Activated naive CD4-positive, alpha-beta T cell treated with anti-CD3 and anti-CD28 coated beads for 36 hours (primary cell): ENCODE measurements at places on chromosomes 12 and 14.
A peak's percentile ranks its signal among the peaks of the same experiment; 100 is the strongest.

GRCh38 chr14:79972230-79972629 is 239.1 kb downstream of the DIO2 start:
- DNase-seq, result no peak

DNA sequence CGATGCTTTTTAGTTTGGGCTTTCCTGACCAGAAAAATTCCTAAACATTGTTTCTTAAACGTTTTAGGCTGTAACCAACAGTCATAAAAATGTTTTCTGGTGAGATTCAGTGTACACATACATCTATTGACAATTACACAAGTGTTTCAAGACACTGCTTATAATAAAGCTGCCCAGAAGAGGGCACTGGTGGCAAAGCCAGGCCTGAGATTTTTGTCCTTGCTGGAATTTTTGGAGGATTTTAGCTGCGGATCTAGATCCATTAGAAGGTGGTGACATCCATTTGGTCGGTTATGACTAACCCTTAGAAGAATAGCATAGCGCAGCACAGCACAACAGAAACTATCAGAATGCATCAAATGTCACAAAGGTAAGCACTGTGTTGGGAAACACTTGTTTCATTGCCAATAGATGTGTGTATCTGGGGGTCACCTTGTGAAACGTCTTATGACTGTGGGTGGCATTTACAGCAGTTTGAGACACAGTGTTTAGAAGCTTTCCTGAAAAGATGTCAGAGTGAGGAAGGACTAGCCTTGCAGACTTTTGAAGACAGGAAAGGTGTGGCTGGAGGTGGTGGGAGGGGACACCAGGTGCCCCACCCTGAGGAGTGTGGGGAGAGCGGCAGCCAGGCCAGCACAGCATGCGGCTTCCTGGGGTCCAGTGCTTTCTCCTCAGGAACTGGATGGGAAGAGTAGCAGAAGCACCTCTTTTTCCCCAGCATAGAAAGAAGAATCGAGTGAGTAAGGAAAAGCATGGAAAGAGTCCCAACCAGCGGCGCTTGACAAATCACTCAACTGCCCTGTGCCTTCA is 54.7 kb upstream of the FKBP4 start:
- no peak for DNase-seq

DNA sequence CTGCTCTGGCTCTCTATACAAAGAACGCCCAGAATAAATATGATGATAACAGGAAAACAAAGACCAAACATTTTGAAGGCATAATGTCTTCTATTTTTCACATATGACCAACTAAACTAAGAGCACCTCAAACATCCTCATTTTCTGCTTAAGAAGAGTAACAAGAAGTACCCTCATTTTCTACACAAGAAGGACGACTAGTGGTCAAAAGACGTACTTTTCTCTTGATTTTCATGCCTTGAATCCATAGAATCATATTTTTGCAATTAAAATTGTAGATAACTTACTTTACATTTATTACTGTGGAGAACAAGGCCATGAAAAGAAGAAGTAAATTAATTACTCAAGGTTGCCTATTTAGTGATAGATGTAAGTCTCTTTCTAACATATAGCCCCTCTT is 358.6 kb downstream of the DUSP6 start:
- DNase-seq, result no peak

- no peak for DNase-seq
Observed at GRCh38 chr14:59317798-59318505, 129.5 kb downstream of the DAAM1 start.

GRCh38 chr14:72790887-72791566 is 102.9 kb downstream of the DPF3 start:
- no peak for DNase-seq

DNA sequence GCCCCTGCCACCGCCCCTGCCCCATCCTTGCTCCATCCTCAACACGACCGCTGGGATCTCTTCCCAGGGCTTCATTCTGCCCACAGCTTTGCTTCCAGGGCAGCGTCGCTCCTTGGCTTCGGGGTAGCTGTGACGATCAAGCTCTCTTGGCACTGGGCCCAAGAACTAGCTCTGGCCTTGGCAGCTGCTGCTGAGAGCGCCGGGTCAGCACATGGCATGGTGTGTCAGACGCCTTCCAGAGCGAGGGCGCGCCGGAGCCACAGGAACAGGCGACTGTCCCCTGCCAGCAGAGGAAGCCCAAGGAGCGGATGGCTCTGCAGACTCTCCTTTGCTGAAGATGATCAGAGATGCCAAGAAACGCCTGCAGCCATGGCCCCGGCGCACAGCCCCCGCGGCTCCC is 15.9 kb downstream of the RAB35 start:
- no peak for DNase-seq

GRCh38 chr14:81153187-81153586 is 67.6 kb downstream of the GTF2A1 start:
- DNase-seq, result peak; percentile 31

- DNase-seq, result no peak
Observed at GRCh38 chr14:67977434-67978034, 158.0 kb downstream of the RAD51B start.

DNA sequence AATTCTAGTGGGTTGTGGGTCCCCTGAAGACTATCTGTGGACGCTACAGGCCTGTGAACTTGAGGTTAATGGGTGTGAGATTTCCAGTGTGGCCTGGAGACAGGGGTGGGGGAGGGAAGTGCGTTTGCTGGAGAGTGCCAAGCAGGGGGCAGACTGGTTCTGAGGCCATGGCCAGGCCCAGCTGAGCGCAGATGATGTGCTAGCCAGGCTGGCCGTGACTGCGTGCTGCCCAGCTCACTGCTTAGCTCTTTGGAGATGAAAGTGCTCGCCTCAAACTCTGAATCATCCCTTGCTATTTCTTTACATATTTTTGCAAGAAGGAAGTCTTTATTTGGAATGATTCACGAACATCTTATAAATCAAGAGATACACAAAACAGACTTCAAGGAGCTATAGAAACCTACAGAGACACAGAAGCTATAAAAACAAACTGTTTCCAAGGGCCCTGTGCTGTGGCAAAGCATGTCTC is 75.2 kb upstream of the PLEKHG3 start:
- no peak for DNase-seq

GRCh38 chr12:45988264-45988663 is 2.1 kb downstream of the SCAF11 start:
- no peak for DNase-seq

- no peak for DNase-seq
Observed at GRCh38 chr14:101241807-101242278, 319.5 kb upstream of the DIO3 start.

DNA sequence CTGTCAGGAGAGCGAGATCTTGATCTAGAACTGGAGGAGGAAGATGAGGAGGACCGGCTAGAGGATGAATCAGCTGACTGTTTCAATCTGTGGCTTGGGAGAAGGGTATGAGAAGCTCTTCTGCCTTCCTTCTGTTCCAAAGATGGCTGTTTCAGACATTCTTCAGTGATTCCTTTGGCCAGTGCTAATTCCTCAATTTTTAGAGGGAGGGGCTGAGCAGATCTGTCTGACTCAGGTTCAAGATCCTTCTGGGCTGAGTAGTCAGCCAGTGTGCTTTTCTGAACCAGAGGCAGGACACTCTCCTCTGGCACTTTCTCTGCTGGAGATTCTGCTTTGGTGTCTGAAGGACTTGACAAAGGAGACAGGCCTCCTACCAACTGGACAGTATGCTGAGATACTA is 15.2 kb downstream of the ACIN1 start:
- DNase-seq, result no peak
